ENCODE measurements at places on chromosomes 1 and 21. TPM values are rescaled to one million over a fixed set of nuclear protein-coding genes. Genes with fewer than 3 reads are reported as not detected.

GRCh38 chr21:27365394-27365793, 398.5 kb upstream of the ADAMTS5 start:
- DNase-seq, result no peak
- H3K4me3 ChIP-seq, result no peak overlapping the region
- H3K27me3 ChIP-seq, result no peaks in the 10 kb centered on the region

DNA sequence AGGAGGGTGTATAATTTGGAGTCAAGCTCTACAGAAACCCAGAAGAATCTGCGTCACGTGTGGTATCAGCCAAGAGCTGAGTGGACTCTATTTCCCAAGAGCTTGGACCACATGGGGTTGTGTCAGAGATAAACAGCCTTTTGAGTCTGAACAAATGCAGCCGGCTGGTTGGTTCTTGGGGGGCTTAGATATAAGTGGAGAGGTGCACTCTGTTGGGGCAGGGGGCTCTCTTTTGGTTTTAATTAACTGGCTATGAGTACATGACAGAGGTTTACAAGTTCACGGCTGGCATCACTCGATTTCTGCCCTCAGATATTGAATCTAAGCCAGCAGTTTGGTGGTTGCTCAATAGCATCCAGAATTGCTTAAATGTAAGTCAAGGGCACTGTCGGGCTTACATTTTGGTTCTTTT, 501 bp upstream of the MRAP start:
- no peaks in the 10 kb centered on the region for H3K36me3 ChIP-seq
- H3K27me3 ChIP-seq, result no peaks in the 10 kb centered on the region
- DNase-seq, result no peak
- no peaks in the 10 kb centered on the region for H3K4me1 ChIP-seq
- no peak overlapping the region for H3K27ac ChIP-seq

The SHISA4 gene
- 3.9 TPM for total RNA-seq

The ANGPTL3 gene
- total RNA-seq, result 0.12 TPM

The KLHDC7A gene
- total RNA-seq, result 1.0 TPM

The VANGL2 gene
- 10.3 TPM for total RNA-seq

GRCh38 chr1:219081943-219082925, 91.4 kb upstream of the LYPLAL1 start:
- H3K4me1 ChIP-seq, result no peaks in the 10 kb centered on the region
- H3K27me3 ChIP-seq, result no peaks in the 10 kb centered on the region
- DNase-seq, result no peak
- no peak overlapping the region for H3K4me3 ChIP-seq
- H3K27ac ChIP-seq, result no peak overlapping the region
- H3K36me3 ChIP-seq, result no peaks in the 10 kb centered on the region

The SIM2 gene
- total RNA-seq, result 0.07 TPM

The RGS18 gene
- 0.42 TPM for total RNA-seq

DNA sequence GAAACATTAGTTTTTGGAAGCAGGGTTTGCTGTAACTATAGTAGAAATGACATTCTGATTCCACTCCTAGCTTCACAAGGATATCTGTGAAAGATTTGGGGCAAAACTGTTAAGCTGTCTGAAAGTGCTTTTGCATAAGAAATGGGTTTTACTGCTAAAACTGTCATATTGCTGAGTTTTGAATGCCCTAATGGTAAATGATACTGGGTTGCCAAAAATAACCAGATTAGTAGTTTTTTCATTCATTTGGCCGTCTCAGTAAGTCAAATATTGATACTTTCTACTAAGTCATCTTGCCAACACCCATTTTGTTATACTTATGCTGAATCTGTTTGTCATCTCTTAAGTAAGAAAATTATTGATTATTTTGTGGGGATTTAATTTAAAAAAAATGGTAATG, 399 bp upstream of the PTPRC start:
- peak overlapping the region; percentile 38 for H3K27ac ChIP-seq
- DNase-seq, result no peak
- H3K27me3 ChIP-seq, result no peaks in the 10 kb centered on the region
- no peaks in the 10 kb centered on the region for H3K4me1 ChIP-seq

- no peak overlapping the region for H3K27ac ChIP-seq
- H3K36me3 ChIP-seq, result no peaks in the 10 kb centered on the region
- no peaks in the 10 kb centered on the region for H3K27me3 ChIP-seq
- no peak for DNase-seq
These were observed 35.3 kb downstream of the HLX start for GRCh38 chr1:220914283-220915116.

GRCh38 chr1:97721221-97721620, 199.6 kb downstream of the DPYD start:
- H3K27ac ChIP-seq, result no peak overlapping the region
- no peak for DNase-seq
- H3K36me3 ChIP-seq, result no peaks in the 10 kb centered on the region
- no peak overlapping the region for H3K4me3 ChIP-seq

The KPRP gene
- not detected for total RNA-seq

DNA sequence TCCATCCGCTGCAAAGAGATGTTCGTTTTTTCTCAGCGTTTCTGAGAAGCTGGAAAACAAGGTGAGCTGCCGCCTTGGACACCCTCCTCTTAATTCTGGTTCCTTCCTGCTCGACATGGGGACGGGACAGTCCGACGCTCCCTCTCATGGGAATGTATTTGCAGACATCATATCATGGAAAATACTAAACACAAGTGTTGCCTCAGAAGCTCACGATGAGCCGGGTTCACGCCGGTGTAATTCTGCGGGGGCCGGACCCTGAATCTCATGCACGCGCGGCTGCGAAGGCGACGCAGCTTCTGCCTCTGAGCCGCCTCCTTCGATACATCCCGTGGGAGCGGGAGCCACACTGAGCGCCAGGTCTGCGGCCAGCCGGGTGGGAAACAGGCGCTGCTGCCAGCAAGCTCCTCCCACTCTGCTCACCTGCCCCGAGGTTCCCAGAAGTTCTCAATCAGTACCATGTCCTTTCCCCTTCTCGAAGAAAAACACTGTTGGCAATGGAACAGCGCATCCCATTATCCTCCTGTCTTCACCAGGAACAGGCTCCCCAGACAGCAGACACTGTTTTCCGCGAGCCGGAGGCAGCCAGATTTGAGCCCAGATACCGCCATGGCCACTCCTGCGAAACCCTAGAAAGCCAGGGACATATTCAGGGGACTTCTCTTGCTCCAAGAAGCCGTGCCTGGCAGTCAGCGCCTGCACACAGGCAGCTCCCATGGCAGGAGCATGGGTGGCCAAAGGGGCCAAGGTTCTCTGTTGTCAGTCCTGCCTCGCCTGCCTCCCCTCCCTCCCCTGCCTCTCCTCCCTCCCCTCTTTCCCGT, 98.0 kb downstream of the WDR4 start:
- DNase-seq, result peak; percentile 71
- no peaks in the 10 kb centered on the region for H3K36me3 ChIP-seq
- no peak overlapping the region for H3K27ac ChIP-seq
- H3K27me3 ChIP-seq, result no peaks in the 10 kb centered on the region
- peak overlapping the region; percentile 1 for H3K4me3 ChIP-seq

The AQP10 gene
- not detected for total RNA-seq

The CALML6 gene
- not detected for total RNA-seq

The LEPROT gene
- 45.1 TPM for total RNA-seq

The CNIH3 gene
- total RNA-seq, result 1.4 TPM

DNA sequence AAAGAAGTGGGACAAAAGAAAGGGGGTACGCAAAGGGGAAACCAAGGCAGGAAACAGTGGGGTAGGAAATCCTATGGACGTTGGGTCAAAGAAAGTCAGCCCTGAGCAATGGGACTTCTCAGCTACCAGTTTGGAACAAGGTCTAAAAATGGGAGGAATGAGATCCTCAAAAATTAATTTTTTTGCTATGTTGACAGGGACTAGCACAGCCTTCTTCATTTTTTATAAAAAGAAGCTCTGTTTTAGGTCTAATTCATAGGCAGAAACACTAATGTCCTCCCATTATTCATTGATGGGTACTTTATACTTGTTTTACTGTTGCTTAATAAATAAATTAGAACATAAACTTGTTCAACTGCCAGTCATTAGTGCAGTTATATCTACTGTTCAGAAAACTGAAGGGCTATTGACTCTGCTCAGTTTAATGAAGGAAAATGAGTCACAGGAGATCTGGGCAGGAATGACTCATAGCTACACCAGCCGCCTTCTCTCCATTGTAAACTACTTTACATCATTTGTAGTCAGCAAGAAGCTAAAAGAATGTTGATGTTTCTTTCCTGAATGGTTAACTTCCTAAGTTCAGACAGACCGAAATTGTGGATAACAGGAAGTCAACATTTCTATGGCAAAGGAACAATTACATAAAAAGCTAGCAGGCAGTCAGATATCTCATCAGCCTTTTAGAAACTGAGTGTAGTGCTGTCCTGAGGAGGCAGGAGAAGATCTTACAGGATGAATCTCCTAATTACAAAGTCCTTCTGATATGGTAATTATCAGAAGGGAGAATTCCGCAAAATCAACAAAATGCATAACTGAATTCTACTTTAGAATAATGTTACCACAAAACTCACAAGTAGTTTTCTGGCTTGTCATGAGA, 356.4 kb upstream of the PKN2 start:
- no peak overlapping the region for H3K4me3 ChIP-seq
- H3K4me1 ChIP-seq, result no peaks in the 10 kb centered on the region
- H3K27ac ChIP-seq, result no peak overlapping the region
- H3K36me3 ChIP-seq, result no peaks in the 10 kb centered on the region

Measured in colonic mucosa (tissue), 4 donors.